ENCODE measurements at places on chromosomes 13 and 19. TPM values are rescaled to one million over a fixed set of nuclear protein-coding genes. Genes with fewer than 3 reads are reported as not detected.

DNA sequence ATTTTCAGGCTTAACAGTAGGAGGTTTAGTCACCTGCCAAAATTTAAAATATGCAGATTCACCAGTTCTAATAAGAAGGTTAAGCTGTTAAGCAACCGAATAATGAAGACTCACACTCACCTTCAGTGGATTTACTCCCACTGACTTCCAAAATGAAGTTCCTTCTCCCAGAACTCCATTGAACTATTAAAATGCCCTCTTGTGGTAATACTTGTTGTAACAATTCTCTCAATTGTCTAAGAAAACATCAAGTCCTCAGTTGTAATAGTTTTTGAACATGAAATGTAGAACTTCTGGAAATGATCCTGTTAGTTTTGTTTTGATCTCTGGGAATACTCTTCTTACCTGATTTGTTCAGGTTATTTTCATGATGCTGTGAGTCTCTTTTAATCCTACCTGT lies 522.0 kb upstream of the ATXN8OS start:
- DNase-seq: no peak

Gene SLC10A2
- 4.5 TPM for polyA plus RNA-seq

- no peak for DNase-seq
These were observed 23.8 kb downstream of the PRKD2 start for GRCh38 chr19:46692918-46693722.

GRCh38 chr19:34254698-34255432 lies 511 bp downstream of the GARRE1 start:
- DNase-seq: peak; percentile 70

DNA sequence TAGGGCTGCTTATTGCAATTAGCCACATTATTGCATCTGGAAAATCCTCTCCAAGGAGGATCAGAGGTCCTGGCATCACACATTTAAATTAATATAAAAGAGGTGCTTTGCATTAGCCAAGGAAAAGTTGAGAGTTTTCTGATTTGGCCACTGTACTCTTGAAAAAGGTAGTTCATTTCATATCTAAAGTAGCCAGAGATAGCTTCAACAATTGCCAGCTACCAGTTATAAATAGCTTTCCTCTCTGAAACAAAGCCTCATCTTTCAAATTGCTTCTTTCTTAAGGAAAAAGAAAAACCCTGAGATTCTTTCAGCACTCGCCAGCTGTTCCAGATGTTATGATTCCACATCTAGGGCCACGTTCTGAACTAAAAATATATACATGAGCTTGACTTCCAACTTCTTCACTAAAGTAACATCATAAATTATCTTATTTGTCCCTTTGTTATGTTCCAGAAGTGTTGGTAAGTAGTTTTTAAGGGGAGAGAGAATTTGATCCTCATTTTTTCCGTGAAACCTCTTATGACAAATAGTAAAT lies 69.6 kb downstream of the ERCC5 start:
- no peak for DNase-seq

DNA sequence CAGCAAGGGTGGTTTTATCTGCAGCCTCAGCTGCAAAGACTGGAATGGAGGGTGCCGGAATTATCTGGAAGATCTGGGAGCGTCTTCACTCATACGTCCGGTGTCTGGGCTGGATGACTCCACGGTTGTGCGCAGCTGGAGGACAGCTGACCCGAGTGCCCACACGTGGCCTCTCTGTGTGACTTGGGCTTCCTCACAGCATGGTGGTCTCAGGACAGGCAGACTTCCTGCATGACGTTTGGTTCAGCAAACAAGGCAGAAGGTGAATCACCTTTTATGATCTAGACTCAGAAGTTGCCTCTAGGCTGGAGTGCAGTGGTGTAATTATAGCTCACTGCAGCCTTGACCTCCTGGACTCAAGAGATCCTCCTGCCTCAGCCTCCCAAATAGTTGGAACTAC lies 33.2 kb downstream of the CACNG6 start:
- DNase-seq: no peak

- no peak for DNase-seq
These were observed 8.4 kb downstream of the COL5A3 start for GRCh38 chr19:10001899-10002298.

- no peak for DNase-seq
These were observed 9.5 kb upstream of the RFX1 start for GRCh38 chr19:14015524-14016035.

- no peak for DNase-seq
These were observed 95.2 kb downstream of the ELF1 start for GRCh38 chr13:40923867-40924266.

Gene CARD8
- polyA plus RNA-seq: 11.4 TPM

DNA sequence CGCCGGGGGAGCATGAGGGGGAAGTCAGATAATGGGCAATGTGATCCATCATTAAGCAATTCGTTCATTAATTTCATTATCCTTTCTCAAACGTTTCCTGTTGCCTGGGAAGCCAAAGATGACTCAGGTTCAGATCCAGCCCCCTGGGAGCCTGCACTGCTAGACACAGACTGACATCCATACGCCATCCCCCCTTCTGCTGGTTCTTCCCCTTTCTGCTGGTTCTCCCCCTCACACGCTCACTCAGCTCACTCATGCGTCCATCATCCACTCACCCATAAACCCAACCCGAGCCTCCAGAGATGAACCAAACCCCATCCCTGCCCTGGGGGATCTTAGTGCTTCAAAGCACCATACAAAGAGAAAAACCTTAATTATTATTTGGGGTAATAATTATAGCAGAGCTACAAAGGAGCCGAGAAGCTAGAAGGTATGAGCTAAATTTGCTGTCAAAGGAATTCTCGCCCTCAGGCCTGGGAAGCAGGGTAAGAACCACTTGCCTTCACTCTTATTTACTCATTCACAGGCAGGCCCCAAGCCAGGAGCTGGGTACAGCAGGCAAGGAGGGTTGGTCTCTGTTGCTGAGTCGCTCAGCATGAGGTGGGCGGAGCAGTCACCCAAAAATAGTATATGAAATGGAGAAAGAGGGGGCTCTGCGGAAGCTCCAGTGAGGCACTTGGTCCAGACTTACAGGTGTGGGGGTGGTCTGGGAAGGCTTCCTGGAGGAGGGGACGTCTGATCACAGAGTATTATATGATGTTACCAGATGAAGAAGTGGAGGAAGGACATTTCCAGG lies 7.0 kb upstream of the ZNF444 start:
- peak; percentile 68 for DNase-seq

DNA sequence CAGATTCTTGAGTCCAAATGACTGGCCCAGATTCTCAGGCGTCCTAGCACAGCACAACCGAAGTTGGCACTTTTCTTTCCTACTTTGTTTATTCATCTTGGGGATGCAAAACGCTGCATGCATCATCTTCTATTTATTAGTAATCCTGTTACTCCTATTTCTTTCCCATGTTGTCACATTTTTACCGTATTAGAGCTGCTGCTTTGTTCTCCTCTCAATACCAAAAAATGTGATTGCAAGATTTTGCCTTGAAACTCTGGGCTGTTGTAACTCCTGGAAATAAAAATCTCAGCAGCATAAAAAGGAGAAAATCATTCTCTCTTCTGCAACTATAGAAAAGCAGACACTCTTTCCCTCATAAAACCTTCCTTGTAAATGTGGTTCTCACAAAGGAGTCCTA lies 12.9 kb upstream of the IGSF23 start:
- no peak for DNase-seq

DNA sequence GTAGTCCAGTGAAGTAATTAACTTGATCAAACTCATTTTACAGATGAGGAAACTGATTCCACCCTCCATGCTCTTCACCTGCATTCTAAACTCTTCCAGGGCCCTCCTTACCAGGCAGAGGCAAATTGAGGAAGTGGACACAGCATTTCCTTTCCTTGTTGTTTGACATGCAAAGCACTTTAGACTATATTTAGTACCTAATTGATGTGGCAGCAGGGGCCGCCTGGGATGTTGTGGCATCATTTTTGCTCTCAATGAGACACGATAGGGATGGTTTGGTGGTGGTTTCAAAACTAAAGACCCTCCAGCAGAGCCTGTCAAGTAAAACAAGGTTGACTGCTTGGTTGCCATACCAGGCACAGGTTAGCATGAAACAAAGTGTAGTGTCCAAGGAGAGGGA lies 7.9 kb downstream of the SIPA1L3 start:
- DNase-seq: no peak

Gene RGCC
- 40.9 TPM for polyA plus RNA-seq

Gene PGLYRP2
- not detected for polyA plus RNA-seq

Gene VAV1
- polyA plus RNA-seq: 0.90 TPM

- DNase-seq: no peak
These were observed 4.4 kb upstream of the FCER2 start for GRCh38 chr19:7706188-7706954.
